Mesendoderm (in vitro differentiated cells): ENCODE measurements at places on chromosomes 2 and 18.

GRCh38 chr2:237614151-237614720 lies 13.2 kb upstream of the LRRFIP1 start:
- DNase-seq, result peak; percentile 100

DNA sequence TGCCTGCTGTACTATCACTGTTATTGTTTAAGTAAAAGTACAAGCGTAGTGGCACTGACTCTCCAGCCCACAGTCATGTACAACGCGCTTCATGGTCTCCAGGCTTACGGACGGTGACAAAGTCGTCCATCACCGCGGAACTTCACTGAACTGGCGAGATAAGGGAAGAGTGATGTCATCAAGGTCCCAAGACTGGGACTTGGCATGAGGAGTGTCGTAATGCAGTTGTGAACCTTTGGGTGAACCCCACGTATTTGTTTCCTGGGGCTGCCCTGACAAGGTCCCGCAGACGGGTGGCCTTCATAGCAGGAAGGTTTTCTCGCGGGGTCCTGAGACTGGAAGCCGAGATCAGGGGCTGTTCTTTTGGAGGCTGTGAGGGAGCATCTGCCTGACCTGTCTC lies 17.3 kb downstream of the NFATC1 start:
- no peak for DNase-seq

- DNase-seq, result no peak
Observed at GRCh38 chr18:48597110-48597509, 58.3 kb downstream of the CTIF start.

GRCh38 chr2:216492597-216493333 lies 5.9 kb upstream of the RPL37A start:
- DNase-seq, result no peak

- DNase-seq, result no peak
Observed at GRCh38 chr2:182999348-183000028, 38.8 kb downstream of the NCKAP1 start.

- DNase-seq, result no peak
Observed at GRCh38 chr18:63972002-63972376, 2.1 kb downstream of the SERPINB8 start.

DNA sequence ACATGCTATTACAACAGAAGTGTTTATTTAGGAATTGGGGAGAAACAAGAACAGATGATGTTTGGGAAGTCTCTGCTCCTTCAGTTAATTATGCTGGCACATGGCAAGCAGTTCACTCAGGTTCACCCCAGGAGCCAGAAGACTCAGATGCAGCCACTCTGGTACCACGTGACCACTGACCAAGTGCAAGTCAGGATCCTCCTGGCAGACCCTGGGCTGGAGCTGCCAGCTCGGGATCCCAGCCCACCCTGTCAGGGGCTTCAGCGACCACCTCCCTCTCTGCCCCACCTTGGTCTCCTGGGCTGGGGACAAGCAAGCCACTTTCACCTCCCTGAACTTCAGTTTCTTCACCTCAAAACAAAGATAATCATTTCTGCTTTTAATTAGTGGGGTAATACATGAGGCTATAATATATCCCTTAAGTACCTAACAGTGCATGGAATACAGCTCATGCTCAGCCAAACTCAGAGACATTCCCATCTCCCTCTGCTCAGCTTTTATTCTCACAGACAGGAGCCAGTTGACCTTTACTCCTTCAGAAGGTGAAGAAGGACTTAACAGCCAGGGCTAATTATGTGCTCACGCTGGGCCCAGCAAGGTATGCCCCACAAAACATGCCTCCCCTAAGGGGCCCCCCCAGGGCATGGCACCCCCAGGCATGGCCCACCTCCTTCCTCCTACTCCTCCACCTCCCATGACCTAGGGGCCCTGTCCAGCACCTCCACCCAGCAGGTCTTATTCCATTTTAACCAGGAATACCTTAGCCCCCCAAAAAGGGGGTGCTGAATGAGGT lies 11.8 kb downstream of the CRACDL start:
- no peak for DNase-seq

- no peak for DNase-seq
Observed at GRCh38 chr18:7490104-7490503, 77.0 kb upstream of the PTPRM start.

DNA sequence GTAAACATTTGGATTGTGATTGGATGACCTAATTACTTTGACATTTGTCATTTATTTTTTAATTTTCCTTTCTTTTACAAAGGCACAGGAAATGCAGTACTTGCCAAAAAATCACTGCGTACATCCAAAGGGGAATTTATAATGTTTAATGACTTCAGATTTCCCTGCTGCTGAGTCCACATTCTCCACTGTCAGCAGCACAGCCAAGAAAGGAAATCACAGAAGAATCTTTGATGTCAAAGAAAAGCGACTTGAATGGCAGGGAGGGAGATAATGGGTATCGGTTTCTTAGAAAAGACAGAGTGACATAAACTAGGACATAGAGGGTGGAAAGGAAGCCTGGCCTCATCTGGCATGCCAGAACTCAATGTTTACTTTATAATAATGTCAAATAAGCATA lies 41.4 kb upstream of the COPS8 start:
- DNase-seq, result no peak

GRCh38 chr2:136375017-136375901 lies 257.3 kb upstream of the CXCR4 start:
- no peak for DNase-seq

DNA sequence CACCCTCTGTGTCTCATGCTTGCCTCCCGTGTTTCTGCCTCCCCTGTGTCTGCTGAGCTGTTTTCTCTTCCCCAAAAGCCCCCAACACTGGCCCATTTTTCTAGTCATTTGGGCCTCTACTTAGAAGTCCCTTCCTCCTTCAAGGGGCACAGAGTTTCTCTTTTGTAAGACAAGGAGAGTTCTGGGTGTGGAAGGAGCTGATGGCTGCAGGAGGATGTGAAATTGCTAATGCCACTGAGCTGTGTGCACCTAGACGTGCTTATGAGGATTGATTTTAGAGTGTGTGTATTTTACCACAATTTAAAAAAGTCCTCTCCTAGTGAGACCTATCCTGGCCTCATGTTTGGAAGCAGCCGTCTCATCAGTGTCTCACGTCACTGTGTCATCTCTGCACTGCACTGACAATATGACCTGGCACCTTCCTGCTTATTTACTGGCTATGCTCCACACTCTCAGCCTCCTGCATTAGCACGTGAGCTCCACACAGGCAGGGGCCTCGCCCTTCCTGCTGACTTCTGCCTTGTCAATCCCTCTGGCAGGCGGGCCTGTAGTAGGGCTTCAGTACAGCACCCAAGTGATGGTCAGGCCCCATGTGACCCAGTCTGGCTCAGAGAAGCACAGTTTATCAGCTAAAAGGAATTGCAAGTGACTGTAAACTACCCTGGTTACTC lies 8.0 kb upstream of the MBP start:
- DNase-seq, result no peak

GRCh38 chr18:44033144-44033701 lies 647.5 kb upstream of the SETBP1 start:
- DNase-seq, result no peak

DNA sequence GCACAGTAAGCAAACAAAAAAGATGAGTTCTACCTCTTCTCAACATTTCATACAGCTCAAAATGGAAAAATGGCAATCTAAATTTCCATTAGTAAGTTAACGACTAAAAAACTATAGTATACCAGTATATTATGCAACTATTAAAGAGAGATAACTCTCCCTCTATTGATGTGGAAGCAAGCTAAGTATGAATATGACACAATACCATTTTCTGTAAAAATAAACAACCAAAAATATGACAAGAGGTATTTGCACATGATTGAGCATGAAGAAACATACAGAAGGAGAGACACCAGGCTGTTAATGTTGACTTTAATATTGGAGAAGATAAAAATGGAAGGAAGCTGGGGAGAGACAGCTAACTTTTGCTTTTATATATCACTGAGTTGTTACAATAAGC lies 103.5 kb upstream of the ARL5A start:
- no peak for DNase-seq

DNA sequence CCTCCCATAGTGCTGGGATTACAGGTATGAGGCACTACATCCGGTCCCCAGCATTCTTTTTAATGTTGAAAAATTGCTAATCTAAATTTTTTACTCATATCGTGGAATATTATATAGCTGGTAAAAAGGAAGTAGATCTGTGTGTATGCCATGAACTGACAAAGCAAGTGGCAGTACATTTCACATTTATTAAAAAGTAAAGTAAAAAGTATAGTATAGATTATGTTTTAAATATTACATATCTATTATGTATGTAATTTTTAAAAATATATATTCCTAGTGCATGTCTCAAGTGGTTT lies 25.1 kb downstream of the PLEKHB2 start:
- no peak for DNase-seq

GRCh38 chr2:226227341-226227740 lies 572.3 kb downstream of the IRS1 start:
- no peak for DNase-seq

- no peak for DNase-seq
Observed at GRCh38 chr2:226299771-226300170, 499.8 kb downstream of the IRS1 start.

GRCh38 chr2:9844576-9844975 lies 1.3 kb downstream of the TAF1B start:
- DNase-seq, result no peak

DNA sequence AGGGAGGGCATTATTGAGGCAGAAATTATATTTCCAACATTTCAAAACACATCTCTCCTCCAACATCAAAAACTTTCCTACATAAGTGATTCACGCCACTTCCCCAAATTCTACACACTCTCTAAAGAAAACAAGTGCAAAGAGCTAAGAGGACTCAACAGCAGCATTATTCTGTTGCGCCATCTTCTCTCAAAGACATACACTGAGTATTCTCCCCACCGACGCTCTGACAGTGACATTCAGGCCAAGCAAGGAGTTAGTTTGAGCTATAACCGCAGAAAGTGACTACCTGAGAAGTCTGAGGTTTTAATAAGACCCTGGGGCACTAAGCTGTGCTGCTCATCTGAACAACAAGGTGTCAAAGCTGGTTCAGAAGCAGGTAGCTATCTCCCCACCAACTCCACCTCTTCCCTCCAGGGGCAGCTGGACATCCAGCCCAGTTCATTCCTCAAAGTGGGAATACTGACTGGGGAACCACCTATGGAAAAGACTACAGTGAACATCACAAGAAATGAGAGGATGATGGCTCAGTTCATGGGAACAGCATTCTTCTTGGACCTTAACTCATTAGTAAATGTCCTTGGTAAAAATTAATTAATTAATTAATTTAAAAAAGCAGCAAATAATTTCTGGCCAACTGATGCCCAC lies 309.5 kb upstream of the CCDC68 start:
- DNase-seq, result no peak

- no peak for DNase-seq
Observed at GRCh38 chr2:134728163-134728562, 9.4 kb upstream of the TMEM163 start.

DNA sequence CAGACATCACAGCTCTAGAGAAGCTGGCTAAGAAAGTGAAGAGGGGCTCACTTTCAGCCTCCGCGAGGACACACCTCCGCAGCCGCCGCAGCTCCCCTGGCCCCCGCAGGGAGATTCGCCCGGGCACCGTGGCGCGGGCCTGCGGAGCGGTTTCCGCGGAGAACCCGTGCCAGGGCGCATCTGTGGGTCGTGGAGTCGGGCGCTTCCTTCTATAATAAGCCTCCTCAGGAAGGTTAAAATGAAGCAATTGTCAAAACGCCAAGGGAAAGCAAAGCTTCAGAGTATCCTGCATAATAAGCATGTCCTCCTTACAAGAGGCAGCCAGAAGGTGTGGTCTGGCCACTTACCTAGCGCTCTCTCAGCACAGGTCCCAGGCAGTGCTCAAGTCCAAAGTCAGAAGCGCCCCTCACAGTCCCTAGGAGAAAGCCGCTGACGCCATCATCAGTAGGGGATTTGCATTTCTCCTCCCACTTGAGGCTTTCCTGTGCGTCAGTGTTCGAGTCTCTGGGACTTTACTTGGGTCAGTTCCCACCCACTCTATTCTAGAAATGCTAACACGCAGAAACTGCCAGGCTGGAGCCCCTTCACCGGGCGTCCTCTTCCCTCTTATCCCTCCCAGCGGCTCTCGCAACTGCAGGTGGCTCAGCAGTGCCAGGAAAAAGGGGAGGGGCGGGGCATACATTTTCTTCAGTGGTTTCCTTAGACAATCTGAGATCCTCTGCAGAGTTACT lies at the start of gene STAT4:
STAT4 (minus strand) TSS at position 395 of the 731 bp plus-strand sequence. CDS start 2,791 bp downstream, outside the sequence.
- DNase-seq, result peak; percentile 87

DNA sequence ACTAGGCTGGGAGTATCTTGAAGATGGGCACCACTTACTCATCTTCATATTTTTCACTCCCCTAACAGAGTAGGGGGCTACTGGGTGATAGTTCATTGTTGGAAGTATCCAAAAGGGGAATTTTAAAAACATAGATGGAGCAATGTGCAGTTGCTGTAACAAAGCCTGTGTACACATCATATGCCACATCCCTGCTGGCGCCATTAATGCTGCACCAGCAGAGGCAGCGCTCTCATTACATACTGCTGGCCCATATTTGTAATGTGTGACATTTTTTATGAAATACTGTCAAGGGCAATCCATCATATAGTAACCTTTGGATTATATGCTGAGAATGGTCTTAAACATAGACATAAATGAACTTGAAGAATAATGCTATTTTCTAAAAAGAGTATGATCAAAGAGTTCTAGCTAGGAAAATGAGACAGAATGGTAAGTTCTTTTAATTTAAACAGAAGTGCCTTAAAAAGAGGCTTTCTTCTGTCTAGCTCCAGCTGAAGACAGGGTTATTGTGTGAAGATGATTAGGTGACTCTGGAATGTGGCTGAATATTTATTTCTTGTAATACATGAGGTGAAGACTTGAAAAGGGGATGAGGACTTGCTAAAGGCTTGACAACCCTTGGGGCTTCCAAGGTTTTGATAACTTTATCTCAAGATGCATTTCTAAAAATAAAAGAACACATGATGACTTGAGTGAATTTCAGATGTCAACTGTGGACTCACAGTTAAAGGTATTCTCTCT lies 2.4 kb upstream of the TMEM178A start:
- DNase-seq, result no peak

DNA sequence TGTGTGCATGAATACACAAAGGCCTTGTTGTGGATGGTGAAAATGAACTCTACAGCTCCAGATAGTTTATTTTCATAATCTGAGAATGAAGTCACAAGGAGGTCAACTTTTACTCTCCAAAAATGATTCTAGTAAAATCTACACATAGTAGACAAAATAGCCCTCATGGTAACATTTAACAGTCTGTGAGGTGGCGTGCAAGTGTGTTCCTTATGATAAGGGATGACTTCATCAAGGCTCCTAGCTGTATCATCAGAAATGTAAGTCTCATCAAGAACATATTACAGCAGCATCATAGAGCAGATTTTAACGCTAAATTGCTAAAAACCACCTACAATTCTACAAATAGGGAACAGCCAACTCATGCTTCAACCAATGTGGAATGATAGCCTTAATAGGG lies 72.3 kb upstream of the RIOK3 start:
- DNase-seq, result no peak

- no peak for DNase-seq
Observed at GRCh38 chr2:134117676-134118075, 136.2 kb upstream of the MGAT5 start.

GRCh38 chr2:60554074-60554645 lies 706 bp upstream of the BCL11A start:
- peak; percentile 87 for DNase-seq

DNA sequence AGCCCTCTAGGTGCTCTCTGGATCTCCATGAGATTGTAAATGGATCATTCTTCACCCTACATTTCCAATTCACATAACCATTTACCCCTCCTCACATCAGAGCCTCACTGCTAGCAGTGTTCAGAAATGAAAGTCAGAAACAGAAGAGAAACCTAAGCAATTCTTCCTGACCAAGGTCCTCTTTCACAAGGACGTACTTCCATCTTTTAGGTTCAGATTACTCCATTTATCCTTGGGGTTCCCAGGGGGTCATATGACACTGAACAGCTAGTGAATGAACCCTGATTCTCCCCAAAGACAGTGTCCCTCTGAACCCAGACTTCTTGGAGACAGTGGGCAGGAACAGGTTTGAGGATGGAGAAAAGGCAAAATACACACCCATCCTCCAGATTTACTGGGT lies 12.9 kb upstream of the MARCO start:
- DNase-seq, result no peak
